ENCODE measurements at places on chromosomes 11 and 22.

DNA sequence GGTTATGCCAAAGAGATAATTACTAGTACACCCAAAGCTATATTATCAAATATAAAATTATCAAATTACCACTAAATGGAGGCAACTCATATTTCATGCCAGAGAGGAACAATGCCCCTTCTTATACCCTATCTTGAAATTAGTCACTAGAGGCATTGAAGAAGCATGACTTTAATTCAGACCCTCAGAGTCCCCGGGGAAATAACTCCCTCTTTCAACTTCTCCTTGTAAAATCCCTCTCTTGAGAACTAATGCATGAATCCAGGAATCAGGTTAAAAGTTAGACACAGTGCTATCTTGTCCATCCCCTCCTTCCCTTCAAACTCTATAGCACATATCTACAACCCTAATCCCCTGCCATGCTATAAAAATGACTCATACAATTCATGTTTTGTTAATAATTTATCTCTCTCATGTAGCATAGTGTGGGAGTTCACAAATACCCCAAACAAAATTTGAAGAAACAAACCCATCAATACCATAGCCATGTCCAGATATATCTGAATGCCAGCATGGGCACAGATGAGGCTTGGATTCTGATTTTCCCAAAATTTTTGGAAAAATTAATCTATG, 665.4 kb downstream of the KCNA4 start:
- no peak for DNase-seq

DNA sequence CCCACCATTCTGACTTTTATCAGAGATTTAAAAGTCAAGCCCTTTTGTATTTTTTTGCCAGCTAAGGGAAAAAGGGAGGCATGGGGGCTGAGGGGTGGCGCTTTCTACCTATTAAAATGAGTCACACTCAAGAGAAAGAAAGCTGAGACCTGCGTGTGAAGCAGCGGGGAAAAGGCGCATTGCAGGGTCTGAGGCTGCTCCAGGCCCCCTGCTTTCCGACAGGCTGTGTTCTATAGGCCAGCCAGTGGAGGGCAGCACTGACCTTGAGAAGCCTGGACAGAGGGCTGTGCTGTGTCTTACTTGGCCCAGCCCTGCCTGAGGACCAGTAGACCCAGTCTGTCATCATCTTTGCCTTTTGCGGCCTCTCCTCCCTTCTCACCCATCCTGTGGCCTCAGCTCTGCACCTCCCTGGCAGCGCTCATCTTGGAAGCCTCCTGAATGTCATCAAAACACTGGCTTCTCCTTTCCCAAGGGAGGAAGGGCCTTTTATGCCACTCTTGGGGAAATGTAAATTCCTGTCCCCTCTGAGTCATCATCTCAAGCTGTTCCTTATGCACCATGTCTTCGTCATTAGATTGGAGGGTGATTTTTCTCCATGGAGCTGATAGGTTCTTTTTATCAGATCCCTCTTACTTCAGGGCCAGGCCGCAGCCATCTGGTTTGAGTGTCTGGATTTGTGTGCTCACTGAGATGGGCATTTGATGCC, 12.6 kb upstream of the MAPK8IP1 start:
- peak; percentile 59 for DNase-seq

- DNase-seq = no peak
Observed at GRCh38 chr22:37171662-37172061, 16.4 kb downstream of the C1QTNF6 start.

DNA sequence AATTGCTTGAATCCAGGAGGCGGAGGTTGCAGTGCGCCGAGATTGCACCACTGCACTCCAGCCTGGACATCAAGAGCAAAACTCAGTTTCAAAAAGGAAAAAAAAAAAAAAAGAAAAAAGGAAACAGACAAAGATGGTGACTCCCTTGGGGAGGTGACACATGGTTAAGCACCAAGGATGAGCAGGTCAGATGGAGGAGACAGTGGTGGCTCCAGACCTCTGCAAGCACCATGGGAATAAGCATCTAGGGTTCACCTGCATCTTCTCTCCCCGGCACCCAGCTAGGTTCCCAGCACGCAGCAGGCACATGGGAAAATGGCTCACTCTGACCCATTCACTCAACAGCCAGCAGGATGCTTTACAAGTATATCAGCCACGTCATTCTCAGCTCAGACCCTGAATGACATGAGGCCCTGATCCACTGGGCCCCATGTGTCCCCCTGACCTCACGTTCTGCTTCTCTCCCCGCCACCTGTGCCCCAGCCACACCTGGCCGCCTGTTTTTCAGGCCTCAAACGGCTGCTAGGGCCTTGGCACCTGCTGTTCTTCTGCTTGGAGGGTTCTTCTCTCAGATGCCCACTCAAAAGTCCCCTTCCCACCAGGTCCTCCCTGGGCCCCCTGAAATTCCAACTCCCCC, 24.2 kb downstream of the A4GALT start:
- no peak for DNase-seq
